ENCODE measurements at places on chromosomes 12 and 14.

DNA sequence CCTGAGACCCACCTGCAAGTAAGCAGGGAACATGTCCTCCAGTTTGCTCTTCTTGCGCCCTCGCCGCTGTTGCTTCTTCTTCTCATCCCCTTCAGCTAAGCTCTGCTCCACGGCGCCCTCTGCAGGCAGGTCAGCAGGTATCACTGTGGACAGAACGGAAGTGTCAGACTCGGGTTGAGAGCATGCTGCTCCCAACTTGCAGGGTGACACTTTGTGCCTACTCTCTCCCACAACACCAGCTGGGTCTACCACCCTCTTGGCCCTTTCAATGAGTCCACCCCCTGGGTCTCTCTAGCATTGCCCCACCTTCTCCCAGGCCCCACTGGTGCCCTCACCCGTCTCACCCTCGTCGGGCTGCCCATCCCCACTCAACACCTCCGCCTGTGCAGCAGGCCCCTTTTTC is 16.7 kb downstream of the KMT2D start:
- DNase-seq: no peak

DNA sequence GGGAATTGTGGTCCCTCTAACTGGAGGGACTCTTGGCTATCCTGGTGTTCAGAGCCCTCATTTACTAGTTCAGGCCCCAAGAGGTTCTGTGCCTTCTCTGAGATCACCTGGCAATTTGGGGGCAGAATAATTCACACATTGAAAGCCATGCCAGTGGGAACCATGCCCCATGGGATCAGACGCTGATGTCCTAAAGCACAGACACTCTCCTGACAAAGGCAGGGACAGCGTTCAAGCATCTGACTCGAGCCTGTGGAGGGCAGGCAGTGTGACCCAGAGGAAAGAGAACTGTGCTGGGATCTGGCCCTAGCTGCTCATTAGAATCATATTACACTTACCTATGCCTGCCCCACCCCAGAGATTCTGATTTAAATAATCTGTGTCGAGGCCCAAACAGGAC is 2.4 kb upstream of the ASB2 start:
- no peak for DNase-seq

- no peak for DNase-seq
Measured at GRCh38 chr12:19704966-19705365, 265.7 kb downstream of the AEBP2 start.

- DNase-seq: no peak
Measured at GRCh38 chr12:54371328-54372112, 7.2 kb upstream of the GPR84 start.

DNA sequence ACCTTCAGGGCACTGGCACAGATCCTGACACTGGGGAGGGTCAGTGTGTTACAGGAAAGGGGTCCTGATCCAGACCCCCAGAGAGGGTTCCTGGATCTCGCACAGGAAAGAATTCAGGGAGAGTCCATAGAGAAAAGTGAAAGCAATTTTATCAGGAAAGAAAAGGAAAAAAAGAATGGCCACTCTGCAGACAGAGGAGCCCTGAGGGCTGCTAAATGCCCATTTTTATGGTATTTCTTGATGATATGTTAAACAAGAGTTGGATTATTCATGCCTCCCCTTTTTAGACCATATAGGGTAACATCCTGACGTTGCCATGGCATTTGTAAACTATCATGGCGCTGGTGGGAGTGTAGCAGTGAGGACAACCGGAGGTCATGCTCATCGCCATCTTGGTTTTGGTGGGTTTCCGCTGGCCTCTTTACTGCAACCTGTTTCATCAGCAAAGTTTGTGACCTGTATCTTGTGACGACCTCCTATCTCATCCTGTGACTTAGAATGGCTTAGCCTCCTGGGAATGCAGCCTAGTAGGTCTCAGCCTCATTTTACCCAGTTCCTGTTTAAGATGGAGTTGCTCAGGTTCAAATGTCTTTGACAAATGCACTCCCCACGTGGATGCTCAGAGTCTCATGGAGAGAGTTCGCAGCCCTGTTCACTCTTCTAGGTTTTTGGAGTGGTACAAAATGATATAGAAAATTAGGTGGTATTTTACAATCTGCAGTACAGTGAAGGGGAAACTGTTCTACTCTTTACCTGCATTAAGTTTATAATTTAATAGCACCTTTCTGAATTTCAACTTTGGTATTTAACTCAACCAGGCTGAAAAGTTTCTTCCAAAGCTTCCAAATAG is 1363.7 kb upstream of the TMEM132C start:
- DNase-seq: no peak

DNA sequence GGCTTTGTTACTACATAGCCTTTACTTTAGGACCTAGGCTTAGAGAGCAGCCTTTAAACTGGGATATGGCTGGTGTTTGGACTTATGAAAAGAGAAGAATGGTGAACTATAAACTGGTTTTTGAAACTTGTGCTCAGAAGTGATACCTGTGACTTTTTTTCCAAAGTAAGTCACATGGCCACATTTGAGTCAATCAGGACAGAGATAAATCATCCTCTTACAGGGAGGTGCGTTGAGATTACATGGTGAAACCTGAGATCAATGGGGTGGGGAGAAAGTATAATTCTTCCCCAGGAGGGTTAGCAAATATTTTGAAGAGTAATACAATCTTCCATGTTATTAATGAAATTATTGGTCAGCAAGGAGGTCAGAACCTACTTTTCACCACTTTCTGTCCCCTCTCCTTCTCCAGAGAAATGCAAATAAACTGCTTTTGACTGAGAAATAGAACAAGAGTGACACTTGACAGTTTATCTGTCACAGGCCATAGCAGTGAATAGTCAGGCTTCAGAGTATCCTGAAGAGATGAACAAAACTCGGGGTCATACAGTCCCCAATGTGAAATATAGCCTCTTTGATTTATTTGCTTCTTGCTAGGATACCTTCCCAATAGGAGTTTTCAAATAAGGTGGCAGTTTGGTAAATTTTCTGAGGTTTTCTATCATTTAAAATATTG is 11.1 kb upstream of the ZNF641 start:
- DNase-seq: no peak

- DNase-seq: no peak
Measured at GRCh38 chr12:28611115-28611435, 420.8 kb downstream of the CCDC91 start.

Measured in SK-N-MC (cell line).